Aorta (tissue), 5 donors: ENCODE measurements at places on chromosomes 4 and X.

GRCh38 chr4:112747036-112747435, 110.1 kb downstream of the LARP7 start:
- no peak for DNase-seq

GRCh38 chr4:24519649-24520048, 64.7 kb downstream of the DHX15 start:
- no peak for DNase-seq

DNA sequence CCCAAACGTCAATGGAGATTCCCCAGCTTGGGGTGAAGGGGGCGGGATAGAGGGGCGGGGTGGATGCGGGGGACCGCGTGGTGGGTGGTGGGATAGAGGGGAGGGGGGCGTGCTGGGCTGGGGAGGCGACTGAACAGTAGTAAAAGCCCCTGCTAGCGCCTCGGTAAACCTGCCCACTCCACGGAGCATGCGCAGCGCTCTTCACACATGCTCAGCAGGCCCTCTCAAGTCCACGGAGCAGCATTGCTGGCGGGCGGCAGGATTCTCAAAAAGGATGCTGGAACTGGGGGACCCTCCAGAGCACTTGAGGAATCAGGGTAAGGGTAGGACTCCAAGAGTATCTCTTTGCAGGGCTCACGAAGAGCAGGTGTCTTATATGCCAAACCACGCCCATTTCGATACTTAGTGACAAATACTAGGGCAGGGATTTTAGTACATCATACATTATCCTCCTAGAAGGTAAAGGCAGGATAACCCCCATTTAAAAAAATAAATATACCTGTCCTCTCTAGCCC, 378 bp upstream of the RPS6KA6 start:
- DNase-seq = peak; percentile 86

DNA sequence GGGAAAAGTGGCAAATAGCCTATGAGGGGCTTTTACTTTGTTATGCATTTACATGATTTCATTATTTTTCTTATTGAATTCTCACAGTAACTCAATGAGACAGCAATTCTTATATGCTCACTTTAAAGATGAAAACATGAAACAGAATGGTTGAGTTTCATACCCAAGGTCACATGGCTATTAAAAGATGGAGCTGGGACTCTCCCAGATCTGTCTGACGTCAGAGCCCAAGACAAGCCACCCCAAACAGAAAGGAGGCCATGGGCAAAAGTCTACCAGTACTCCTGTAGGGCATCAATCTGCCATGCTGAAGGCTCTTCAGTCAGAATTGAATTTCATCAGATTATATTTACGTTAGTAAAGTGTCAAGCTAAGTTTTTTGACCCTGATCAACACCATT, 13.2 kb downstream of the HSD17B11 start:
- DNase-seq = no peak

DNA sequence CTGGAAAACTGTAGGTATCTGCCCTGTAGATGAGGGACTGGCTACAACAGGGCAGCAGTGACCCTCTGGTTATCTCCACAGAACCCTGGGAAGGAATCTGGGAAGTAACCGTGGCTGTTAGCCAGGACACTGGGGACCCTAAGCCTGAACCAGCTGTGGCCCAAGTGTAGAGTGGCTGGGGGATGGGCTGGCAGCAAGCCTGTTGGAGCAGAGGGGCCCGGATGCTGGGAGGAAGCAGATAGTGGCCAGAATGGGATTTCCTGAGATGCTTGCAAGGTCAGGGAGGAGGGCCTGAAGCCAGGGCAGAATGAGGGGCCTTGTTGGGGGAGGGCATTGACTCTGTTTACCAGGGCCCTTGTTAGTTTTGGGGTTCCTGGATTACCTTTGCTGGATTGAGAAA, 161.0 kb upstream of the EOLA2 start:
- DNase-seq = no peak

GRCh38 chr4:8550691-8551090, 29.5 kb upstream of the GPR78 start:
- peak; percentile 46 for DNase-seq

GRCh38 chrX:21802839-21803238, 36.6 kb upstream of the MBTPS2 start:
- DNase-seq = no peak

DNA sequence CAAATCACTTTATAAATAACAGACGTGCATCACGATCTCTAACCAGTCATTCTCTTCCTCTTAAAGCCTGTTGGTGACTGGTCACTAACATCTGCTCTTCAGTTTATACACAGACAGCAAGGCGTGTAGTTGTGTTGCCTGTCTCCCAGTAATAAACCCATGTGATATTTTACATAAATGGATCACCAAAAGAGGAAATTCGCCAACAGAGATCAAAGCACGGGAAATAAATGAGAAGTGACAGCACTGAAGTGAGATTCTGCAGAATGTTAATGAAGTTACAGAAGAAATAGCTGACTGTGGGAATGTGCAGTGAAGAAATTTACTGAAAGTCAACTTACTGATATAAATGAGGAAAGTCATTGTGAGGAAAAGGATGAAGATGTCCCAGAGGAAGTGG, 47.0 kb downstream of the AFF1 start:
- no peak for DNase-seq

- no peak for DNase-seq
Measured at GRCh38 chr4:110119337-110119736, 79.1 kb downstream of the ELOVL6 start.

DNA sequence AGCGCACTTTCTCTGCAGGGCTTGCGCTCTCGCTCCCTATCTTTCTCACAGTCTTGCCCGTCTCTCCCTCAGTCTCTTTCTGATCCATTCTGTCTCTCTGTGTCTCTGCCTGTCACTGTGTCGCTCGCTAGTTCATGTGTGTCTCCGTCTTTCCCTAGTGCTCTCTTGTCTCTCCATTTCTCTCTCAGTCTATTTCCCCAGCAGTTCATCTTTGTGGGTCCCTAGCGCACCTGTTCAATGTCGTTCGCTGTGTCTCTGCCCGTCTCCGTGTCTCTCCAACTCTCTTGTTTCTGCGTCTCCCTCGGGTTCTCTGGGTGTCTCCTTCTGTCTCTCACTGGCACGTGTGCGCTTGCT, 1.5 kb downstream of the GPR101 start:
- DNase-seq = no peak

DNA sequence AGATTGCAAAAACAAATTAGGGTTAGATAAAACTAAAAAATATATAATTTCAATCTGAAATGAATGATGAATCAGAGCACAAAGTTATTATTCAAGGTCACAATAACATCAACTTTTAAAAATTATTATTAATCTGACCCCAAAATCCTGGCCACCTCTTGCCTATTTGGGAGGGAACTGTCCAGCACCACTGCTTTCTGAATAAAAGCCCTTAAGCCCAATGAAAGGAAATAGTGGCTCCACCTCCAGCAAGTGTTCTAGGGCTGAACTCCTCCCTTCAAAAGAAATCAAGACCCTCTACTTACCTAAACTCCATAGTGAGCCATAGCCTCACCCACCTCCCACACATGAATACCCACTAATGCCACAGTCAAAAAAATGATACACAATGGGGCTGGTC, 208.2 kb downstream of the PARM1 start:
- no peak for DNase-seq

DNA sequence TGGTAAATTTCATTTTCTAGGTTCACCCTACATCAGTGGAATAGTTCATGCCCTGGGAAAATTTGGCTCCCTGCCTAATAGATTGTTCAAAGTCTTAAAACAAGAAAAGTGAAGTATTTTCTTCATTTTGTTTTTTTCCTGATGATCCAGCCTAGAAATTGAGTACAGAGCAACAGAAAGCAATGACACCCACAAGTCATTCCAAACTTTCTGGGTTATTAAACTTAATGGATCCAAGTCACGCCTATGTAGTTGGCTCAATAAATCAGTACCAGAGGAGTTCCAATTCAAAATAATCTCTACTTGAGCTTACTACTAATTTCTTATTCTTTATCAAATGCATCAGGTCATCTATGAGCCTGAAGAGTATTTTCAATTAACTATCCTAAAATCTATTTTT, 937.6 kb upstream of the SLIT2 start:
- no peak for DNase-seq

DNA sequence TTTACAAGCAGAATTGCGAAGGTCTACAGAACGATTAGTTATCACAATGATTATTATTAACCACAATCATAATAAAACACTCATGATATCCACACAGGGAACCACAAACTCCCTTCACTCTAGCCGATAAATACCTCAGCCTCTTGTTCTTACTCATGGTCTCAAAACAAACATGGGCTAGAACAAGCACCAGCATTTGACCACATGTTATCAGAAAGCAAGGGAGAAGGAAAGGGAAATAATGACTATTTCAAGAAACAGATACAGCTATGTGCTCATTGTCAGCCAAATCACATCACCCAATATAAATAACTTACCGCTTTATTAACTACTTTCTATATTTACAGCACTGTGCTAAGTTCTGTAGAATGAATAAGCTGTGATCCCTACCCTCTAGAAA, 663.2 kb upstream of the HTR2C start:
- DNase-seq = no peak

DNA sequence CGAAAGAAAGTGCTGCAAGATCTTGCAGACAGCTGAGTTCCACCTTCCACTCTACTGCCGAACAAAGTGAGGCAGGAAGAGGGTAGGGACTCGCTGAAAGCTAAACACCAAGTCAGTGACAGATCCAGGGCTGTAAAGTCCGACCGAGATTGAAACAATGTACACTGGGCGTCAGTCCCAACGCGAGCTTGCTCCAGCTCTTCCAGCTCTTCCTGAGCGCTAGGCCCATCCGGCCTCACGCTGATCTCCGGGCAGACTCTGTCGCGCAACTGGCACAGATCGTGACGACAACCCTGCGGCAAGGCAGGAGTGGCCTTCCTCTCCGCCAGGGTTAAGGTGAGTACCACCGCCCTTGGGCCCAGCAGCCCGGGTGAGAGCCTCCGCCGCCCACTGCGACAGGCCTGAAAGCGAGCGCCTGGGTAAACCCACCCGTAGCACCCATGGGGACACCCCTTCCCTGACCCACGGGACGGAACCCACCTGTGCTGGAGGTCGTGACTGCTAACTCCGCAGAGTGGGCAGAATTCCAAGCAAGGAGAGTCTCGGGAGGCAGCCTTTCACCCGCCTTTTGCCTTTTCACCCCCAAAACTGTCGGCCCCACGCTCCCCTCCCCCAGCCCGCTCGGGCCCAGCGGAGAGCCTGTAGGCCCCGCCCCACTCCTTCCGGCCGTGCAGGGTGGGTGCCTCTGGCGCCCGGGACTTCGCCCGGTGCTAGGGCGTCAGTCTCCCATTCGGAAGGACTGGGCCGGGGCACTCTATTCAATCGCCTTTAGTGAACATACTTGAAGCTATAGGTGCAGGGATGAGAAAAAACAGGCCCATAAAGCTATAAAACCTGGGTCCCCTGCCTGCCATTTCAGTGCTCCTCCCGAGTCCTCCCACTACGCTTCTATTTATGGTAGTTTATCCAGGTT, at the start of gene TMLHE:
TMLHE (minus strand) TSS at position 641 of the 913 bp plus-strand sequence. CDS start 67,676 bp downstream, outside the sequence.
- peak; percentile 79 for DNase-seq

DNA sequence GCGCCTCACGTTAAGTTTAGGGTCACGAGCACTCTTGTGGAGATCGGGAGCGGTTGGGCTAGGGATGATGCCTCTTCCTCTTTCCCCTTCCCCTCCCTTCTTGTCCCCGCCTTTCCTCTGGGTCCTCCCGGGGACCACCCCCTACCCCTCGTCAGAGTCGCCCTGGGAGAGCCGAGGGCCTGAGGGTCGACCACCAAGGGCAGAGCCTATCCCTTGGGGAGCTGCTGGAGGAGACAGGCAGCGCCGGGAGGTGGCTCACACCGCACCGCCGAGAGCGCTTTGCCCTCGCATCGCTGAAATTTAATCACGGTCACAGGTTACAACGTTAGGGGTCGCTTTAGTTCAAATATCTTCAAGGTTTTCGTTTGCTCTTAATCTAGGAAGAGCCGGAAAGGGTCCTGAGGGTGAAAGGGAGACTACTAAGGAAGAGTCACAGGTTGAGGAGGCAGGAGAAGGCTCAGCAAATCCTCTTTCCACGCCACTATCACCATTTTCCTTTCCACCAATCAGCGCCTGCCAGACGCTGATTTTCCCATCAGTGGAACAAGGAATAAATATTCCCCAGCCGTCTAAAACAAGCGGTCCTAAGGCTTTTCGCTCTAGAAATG, 528 bp upstream of the SNCA start:
- DNase-seq = no peak
